Activated naive CD4-positive, alpha-beta T cell treated with anti-CD3 and anti-CD28 coated beads, Interleukin-2, amount 50 U/mL, for 16 hours (primary cell): ENCODE measurements at places on chromosomes 4 and X.

- DNase-seq, result no peak
Measured at GRCh38 chrX:39161611-39162255, 360.5 kb downstream of the MID1IP1 start.

DNA sequence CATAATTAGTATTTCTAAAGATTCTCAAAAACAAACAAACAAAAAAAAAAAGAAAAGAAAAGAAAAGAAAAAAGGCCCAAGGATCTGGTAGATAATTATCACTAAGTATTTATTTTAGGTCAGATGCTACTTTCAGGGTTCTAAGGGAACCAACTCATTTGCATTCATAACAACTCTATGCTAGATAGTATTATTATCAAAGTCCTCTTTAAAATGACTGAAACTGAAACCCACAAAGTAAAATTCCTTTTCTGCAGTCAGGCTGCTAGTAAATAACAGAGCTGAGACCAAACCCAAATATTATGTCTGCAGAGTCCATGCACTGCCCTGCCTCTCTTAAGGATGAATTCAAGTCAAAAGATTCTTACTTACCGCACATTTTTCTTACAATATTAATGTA is 38.3 kb upstream of the MAPK10 start:
- DNase-seq, result no peak

DNA sequence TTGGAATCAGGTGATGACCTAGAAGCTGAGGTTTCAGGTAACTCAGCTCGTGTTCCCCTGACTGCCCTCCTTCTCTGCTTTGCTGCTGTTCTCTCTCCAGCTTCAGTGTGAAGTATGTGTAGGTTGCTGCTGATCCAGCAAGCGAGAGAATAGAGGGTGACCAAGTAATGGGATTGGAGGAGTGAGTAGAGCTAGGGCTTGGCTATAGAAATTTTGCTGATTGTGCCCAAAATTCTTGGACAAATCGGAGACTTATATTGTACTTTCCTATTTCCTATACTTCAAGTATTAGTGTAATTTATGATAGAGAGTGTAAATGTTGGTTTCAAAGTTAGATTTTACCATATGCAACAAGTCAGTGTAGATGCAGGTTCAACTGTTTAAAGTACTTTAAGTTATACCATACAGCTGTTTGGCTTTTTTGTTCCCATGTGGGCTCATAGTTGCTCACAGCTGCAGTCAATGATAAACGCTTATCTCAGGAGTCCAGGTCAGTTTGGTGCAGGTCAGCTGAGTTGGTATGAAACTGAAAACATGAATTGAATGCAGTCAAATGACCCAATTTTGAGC is 48.0 kb downstream of the RAPGEF2 start:
- DNase-seq, result no peak

DNA sequence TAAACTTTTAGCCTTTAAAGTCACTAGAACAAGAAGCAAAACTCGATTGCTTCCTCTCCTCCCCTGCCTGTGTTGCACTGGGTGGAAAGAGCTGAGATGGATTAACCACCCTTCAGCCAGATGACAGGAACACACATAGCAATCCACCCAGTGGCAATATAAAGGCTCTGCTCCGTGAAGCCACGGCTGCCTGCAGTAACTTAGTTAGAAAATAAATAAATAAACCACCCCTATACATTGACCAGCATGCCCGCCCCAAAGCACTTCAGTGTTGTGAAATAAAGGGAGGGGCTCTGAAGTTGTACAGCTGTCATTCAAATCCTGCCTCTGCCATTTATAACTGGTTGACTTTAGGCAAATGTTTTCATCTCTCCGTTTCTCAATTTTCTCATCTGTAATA is 217.1 kb upstream of the LDB2 start:
- no peak for DNase-seq

- DNase-seq, result peak; percentile 19
Measured at GRCh38 chrX:66074920-66075879, 35.3 kb upstream of the VSIG4 start.

- no peak for DNase-seq
Measured at GRCh38 chr4:140098455-140099160, 55.4 kb downstream of the MAML3 start.

GRCh38 chrX:10159145-10159468 is 2.3 kb downstream of the CLCN4 start:
- no peak for DNase-seq

- DNase-seq, result no peak
Measured at GRCh38 chr4:128450326-128451120, 162.9 kb upstream of the PGRMC2 start.

GRCh38 chr4:112633477-112634235 is 3.1 kb downstream of the ZGRF1 start:
- DNase-seq, result no peak

DNA sequence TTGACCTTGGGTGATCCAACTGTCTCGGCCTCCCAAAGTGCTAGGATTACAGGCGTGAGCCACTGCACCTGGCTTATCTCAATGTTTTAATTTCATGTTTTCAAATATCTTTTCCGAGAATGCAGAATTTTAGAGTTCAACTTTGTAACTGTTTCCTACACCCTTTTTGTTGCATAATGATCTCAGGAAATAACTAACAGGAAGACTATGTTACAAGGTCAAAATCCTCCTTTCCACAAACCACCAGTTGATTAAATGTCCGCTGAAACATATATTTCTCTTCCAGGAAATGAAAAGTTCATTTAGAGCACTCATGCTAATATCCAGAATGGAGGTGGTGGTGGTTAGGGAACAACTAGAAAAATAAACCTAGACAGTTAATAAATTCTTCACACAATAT is 377.8 kb downstream of the PPP4R3C start:
- no peak for DNase-seq

DNA sequence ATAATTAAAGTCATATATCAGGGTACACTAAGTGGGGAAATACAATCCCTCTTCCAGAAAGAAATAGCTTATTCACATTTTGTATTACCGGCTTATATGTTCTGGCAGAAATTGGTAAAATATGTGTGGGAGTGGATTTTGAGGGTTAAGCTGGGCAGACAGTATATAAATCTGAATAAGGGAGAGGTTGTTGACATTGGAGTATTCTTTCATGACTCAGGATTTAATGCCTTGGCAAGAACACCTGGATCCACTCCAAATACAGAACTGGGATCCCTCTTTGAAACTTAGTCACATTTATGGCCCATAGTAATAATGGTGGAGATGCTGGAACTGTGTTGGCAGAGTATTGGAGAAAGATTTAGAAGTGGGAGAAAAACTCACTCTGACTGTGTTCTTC is 54.3 kb upstream of the TET2 start:
- no peak for DNase-seq

DNA sequence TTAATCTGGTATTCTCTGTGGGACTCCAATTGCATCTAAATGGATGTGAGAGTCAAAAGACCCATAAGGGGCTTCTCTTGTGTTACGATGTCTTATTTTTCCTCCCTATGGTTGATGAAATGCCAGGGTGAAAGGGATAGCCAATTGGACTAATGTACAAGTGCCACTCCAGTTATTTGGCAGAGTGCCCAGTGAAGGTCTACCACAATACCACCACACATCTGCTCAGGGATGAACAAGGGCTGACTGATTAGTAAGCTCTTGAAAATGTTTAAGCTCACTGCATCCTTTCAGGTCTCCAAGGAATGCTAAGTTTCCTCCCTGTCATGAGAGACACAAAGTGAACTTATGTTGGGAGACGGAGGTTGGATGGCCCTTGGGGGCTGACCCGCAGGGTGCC is 57.8 kb downstream of the HEPH start:
- DNase-seq, result no peak

GRCh38 chr4:55029821-55030503 is 95.4 kb downstream of the KDR start:
- DNase-seq, result no peak

DNA sequence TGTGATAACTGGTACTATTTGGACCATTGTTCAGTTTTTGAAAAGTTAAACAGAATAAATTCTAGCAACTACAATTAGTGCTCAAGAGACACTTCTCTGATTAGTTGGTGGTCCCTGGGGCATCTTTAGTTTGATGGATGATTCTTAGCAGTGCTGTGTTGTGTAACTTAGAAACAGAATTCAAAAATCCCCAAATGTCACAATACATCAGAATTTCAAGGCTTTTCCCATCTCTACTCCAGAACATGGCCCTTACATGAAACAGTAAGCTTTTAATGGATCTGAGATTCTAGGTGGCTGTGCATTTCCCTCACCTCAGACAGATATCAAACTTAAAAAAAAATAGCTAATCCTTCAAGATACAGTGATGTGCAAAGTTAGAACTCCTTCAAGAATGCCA is 104.4 kb upstream of the CXCL13 start:
- no peak for DNase-seq

- DNase-seq, result no peak
Measured at GRCh38 chr4:150681063-150681462, 99.1 kb downstream of the MAB21L2 start.

- DNase-seq, result no peak
Measured at GRCh38 chr4:31041385-31041784, 321.2 kb downstream of the PCDH7 start.

GRCh38 chr4:28082686-28083390 is 1222.2 kb downstream of the STIM2 start:
- no peak for DNase-seq

DNA sequence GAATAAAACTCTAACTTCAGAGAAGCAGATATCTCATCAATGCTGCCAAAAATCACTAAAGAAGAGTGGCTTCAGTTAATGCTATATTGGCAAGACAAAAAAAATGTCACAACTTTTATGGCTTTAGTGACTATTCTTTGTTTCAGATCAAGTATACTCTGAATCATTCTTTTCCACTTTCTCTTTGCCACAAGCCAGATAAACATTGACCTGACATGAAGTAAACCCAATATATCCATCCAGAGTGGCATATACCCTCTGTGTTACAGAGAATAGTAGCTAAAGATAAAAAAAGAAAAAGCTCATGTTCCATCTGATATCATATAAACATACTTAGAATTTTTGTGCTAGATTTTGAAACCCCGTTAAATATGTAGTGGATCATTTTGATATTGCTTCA is 206.7 kb upstream of the CNKSR2 start:
- no peak for DNase-seq

DNA sequence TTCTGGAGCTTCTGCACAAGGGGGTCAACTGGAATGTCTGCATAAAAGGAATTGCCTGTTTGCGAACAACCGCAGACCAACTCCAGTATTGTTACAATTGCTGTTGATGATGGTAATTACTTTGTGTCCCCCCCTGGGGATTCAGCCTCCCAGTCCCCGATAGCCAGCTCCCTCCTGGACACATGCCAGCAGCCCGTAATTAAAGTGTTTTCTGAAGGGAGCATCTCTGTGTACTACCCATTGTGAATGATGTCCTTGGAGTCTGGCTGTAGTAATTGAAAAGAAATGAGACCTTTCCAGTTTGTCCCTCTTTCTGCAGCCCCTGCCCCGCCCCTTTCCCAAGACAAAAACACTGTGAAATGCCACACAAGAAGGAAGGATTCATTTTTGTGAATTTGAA is 377.1 kb upstream of the LCORL start:
- DNase-seq, result no peak

DNA sequence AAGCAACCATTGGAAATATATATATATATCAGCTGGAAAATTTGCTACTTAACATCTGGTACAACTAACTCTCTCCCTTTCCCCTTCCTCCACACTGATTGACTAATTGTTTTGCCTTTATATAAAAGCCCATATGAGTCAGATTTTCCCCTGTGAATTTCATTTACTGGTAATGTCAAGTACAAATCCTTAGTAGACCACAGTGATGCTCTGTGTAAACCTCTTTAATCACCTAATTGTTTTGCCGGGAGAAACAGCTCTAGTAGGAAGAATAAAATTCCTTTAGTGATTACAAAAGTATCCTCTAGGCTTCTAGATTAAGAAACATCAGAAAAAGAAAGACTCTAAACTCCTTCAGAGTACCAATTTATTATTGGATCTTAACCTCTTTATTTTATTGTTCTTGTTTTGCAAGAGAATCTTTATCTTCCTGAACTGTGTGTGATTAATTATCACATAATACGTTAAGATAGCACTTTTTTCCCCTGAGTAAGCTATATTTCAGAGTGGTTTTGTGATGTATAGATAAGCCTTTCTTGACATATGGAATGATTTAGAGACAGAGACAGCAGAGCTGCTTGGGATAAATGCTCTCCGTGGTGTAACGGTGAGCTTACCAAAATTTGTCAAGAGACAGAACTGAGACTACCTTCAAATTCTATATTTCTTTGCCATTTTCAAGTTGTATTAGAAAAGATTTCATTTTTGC is 1606.4 kb upstream of the TENM3 start:
- no peak for DNase-seq

DNA sequence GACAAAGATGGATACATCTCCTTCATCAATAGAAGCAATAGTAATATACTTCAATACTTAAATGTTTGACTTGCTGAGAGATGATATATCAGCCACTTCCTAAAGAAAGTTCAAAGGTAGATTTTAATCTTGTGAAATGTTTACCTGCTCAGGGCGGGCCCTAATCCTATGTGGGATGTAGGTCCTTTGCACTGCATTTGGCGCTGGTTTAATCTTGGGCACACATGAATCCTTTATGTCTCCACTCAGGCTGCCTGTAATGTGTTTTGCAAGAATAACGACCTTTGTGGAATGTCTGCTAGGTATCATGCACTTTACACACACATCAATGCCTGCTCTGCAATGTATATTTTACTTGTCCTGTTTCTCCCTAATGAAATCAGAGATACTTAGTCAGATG is 368.7 kb downstream of the GBA3 start:
- no peak for DNase-seq

GRCh38 chrX:17017134-17017533 is 70.7 kb downstream of the REPS2 start:
- DNase-seq, result no peak

- no peak for DNase-seq
Measured at GRCh38 chr4:155705664-155706063, 39.0 kb downstream of the GUCY1A1 start.

DNA sequence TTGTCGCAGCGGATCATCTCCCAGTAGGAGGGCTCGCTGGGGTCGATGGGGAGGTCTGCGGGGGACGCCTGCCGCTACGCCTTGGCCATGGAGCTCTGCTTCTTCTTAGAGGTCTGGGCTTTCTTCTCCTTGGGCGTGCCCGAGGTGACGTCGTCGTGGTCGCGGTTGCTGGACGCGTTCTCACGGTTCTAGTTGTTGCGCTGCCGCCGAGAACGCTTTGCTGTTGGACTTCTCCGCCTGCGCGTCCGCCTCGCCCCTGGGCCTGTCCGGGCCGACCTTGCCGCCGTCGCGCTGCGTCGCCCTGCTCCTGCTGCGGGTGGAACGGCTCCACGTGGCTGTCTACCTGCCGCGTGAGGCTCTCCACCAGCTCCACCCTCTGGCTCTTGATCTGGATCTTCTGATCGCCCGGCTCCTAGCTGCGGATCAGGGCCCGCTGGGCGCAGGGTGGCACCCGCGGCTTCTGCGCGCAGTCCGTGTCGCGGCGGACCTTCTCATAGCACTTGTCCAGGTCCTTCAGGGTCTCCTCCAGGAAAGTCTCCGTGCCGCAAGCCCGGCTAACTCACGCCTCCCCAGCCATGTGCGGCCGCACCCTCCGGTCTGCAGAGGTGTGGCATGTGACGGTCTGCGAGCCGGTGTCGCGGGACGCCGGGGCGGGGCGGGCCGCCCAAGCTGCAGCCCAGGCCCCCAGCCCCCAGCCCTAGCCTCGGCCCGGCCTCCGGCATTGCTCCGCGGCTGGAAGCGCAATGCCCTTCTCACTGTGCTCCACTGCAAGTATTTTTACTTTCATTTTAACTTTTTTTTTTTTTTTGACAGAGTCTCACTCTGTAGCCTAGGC is 40.5 kb upstream of the OGT start:
- peak; percentile 51 for DNase-seq
